ENCODE measurements at places on chromosomes 11 and 22.

DNA sequence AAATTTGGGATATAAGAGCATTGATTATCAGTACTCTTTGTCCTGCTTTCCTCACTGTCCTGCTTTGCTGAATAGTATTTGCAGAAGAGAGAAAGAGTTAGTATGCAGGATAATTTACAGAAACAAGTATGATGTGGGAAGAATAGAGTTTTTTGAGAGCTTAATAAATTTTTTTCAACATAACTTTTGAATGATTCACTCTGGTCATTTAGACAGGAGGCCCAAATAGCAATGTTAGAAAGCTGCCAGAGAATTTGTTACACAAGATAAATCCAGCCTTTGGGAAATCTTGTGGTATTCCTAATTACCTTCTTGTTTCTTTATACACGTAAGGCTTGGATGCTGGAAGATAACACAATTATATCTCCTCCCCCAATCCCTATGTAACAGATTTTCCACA is 484.6 kb downstream of the CNTN5 start:
- DNase-seq: no peak

GRCh38 chr11:45850446-45850845 is 3.2 kb downstream of the CRY2 start:
- no peak for DNase-seq

DNA sequence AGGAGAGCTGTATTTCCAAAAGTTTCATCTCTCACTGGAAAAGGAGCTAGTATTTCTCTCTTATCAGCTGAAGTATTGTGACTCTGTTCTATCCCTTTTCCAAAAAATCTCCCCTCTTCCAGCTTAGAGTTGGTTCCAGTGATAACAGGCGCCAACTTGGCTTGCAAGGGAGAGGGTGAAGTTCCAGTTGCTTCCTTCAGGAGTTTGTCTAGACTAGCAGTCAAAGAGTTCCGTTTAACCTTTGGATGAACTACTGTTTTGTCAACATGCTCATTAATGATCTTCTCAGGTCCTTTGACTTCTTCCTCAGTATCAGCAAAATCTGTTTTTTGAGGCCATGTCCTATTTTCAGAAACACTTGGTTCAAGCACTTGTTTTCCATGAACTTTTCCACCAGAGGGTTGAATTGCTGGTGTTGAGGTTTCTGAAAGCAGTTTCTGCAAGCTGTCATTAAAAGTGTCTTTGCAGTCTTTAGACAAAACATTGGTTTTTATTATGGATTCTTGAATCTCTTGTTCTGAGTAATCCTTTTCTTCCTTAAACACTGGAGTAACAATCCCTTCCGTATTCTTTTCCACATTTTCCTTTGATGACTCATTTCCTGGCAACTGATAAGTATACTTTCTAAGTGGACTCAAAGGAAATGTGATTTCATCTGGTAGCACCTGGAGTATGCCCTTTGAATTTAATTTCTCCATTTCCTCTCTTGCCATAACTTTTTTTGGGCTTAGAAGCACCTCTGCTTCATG is 39.7 kb upstream of the CCDC89 start:
- no peak for DNase-seq

DNA sequence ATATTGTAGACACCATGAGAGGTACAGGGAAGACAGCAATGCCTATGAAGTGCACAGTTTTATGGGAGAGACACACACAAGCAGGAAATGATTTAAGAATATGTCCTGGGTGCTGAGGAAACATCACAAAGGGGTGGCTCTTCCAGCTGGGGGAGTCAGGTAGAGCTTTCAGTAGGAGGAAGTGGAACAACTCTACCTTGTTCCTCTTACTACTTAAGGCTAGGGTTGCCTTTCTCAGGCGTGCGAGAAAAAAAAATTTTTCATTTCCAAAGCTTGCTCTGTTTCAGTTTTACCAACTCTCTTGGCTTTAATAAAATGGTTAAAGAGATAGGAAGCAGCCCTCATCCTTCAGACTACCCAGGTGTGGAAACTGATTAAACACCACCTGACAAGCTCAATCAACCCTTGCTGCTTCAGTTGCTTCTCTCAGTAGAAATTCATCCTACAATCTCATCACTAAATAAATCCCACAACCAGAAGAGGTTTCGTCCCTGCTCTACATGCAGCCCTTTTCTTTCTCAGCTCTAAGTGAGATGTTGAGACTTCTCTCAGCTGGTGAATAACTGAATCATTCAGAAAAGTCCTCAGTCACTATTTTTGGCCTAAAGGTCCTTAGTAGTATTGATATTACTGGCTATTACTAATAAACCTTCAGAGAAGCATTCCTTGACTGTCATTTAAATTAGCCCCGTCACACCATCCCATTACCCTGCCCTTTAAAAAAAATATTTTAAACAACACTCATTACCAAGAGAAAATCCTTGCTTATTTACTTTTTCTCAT is 5.9 kb downstream of the ABTB2 start:
- DNase-seq: no peak

- DNase-seq: no peak
These were observed 44.1 kb downstream of the GNB1L start for GRCh38 chr22:19810381-19811201.

GRCh38 chr11:75305993-75306392 is 45.5 kb downstream of the ARRB1 start:
- no peak for DNase-seq

DNA sequence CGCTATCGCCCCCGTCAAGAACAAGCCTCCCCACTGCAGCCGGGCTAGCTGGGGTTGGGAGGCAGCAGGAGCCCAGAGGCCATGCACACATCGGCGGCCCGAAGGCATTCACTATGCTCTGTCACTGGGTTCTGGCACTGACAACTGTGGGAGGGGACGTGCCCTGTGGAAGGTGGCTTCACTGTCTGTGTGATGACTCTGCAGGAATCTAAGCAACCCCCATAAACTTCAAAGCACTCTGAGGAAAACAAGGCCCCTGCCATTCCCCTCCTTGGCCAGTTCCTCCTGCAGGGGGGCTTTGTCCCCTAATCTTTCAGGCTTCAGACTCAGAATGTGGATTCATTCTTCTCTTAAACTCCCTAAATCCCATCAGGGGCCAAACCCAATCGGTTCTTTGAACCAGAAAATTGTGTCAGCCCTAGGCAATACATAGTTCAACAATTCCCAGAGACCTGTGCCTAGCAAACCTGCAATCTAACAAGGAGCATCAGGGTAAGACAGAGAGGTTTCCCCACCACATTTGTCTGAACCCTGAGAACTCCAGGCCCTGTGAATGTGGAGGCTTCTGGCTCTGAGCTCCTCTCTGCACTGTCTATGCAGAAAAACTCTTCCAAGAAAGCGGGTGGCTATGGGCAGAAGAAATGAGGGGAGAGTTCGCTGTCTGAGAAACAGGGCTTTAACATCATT is 1477.2 kb downstream of the TBC1D22A start:
- no peak for DNase-seq

DNA sequence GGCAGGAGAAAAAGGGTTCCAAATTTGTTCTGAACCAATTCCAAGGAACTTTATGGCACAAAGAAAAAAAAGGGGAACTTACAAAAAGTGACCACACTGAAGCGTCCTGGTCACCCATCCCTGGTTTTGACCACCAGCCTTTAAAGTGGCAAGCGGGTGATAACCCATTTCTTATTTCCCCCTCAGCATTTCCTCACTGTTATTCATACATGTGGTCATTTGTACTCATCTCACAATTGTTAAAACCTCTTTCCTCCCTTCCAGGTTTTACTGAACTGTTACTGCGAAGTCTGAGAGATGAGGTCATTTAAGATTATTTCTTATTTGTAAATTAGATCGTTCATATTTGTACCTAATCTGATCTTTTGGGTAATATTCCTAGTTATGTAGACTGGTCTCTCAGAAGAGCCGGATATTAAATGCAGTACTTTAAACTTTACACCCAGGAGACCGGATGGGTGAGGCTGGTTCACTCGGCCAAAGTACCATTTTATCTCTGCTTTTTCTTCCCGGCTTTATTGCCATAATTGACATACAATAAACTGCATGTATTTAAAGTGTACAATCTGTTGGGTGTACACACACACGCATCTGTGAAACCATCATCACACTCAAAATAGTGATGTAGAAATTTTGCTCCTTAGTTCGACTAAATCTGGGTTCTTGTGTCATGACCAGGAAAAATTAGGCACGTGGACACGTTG is 47.0 kb downstream of the CDPF1 start:
- DNase-seq: no peak

GRCh38 chr11:90601261-90601660 is 378.4 kb upstream of the CHORDC1 start:
- no peak for DNase-seq

GRCh38 chr11:70826541-70827335 is 425.6 kb downstream of the SHANK2 start:
- DNase-seq: no peak

DNA sequence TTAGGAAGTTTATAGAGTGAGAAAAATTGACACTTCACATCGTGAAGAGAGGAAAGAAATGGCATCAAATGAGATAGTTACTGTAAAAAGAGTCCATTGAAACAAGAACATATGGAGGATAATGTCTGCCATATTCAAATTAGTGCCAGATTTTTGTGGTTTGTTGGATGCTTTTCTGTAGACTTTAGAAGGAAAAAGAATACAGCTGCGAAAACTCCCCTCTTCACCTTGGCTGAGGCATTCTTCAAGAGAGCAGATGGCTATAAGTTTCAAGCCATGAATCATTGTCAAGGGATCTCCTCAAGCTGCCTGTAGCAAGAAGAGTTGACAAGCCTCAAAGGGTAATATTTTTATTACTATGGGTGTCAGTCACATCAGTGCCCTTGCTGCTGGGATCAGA is 507.4 kb upstream of the RAG2 start:
- DNase-seq: no peak

DNA sequence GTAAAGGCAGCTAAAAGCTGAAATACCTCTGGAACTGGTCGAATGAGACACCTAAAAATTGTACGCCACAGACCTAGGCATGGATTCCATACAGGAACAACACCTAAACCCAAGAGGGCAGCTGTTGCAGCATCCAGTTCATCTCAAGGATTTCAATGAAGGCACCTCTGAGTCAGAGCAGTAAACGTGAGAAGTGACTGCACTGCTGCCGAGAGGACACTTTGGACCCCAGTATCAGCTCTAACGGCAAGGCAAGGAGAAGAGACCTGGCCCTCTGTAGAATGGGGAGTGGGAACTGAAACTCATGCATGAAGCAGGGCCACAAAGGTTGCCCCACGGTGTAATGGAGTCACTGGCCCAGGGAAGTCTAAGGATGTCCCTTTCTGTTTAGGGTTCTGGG is 23.9 kb downstream of the MAP6 start:
- DNase-seq: no peak

DNA sequence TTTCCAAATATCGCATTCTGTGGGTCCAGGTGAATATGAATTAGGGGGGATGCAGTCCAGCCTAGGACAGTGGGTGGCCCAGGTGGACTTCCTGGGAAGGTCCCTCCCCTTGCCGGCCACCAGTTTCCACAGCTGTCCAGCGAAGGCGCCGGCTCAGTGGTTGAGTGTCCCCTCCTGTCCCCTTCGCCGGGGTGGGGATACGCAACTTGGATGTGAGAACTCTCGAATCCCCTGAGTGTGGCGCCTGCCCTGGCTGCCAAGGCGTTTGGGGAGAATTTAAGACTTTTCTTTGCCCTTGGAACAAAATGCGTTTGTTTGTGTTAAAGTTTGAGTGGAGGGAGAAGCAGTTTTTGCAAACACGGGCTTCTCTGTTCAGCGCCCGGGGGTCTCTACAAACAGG is 123.7 kb downstream of the KCNQ1OT1 start:
- no peak for DNase-seq

Data from stimulated activated CD8-positive, alpha-beta memory T cell treated with anti-CD3 and anti-CD28 coated beads, Interleukin-15, amount 100 ng/mL, for 48 hours (primary cell).